ENCODE measurements at places on chromosomes 5 and 9.

DNA sequence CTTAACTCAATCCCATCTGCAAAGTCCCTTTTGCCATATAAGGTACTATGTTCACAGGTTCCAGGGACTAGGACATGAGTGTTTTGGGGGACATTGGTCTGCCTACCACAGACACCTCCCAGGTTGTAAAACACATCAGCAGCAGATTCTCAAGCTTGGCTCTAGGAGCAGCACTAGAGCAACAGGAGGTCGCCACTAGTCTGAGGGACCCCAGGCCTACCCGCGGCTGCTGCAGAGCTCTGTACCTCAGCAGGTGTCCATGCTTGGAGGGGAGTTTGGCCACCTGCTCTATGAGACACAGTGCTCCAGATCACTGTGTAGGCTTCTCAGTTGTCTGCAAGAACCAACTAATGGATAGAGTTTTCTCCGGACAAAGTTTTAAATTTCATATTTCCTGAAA lies 262.2 kb upstream of the ARRDC3 start:
- DNase-seq: no peak

DNA sequence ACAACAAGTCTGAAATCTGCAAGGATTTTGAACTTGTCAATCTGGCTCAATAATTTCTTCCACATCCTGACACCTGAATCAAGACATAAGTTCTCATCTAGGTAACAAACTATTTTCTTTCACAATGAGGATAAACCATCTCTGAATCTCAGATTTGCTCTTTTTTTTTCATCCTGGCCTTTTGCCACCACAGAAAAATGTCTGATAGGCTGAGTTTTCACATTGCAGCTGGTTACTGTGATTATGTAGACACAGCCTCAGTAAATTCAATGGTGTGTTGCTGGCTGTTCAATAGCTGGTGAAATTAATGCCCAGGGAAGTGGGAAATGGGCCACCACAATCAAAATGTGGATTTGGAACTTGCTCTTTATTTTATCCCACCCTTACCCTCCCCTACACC lies 2.8 kb upstream of the ADRA1B start:
- no peak for DNase-seq

DNA sequence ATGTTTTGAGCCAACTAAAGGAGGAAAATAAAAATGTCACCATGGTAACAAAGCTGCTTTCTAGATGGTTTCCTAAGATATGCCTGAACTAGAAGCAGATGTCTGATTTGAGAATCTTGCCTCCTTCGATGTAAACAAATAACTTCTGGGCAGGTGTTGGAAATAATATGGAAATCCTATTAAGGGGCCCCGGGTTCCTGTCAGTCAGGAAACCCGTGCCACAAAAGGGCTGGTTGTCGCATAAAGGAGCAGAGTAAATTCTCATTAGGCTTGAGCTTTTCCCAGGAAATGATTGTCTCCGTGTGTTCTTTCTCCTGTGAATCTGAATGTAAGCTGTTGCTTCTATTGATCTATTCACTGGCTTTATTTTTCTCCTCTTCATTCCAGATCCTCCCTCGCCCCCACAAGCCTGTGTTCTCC lies 90.8 kb downstream of the TLE4 start:
- DNase-seq: no peak

DNA sequence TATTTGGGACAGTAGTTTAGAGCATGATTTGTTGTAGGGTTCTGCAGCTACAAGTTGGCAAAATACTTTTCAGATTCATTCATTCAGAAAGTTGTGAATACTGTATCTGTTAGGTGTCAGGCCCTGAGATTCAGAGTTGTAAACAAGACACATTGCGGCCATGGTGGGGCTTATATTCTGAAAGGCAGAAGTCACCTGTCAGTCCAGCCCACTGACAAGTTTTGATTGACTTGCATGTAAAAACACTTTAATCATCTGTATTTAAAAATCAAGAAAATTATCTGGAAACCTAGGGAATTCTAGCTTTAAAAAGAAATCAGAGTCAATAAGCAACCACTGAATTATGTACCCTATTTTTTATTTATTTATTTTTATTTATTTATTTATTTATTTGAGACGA lies 13.0 kb downstream of the LARP1 start:
- no peak for DNase-seq

DNA sequence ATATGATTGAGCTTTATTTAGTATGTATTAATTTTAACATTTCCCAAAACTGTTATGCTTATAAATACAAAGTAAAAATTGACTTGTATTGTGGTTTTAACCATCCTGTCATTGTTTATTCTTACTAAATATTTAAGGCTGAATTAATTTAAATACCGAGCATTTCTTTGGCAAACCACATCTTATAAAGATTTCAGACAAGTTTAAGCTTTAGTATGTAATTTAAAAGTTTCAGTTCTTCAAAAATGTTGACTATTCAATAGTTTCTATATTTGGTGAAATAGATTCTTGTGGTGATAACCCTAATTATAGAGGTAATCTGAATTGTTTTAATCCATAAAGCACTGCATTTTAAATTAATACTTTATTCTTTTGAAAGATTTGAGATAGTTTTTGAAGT lies 65.5 kb downstream of the CCNH start:
- DNase-seq: no peak

- DNase-seq: no peak
Measured at GRCh38 chr5:156181656-156182055, 145.3 kb upstream of the SGCD start.

GRCh38 chr5:61731946-61732314 lies 399.9 kb downstream of the ZSWIM6 start:
- DNase-seq: no peak

DNA sequence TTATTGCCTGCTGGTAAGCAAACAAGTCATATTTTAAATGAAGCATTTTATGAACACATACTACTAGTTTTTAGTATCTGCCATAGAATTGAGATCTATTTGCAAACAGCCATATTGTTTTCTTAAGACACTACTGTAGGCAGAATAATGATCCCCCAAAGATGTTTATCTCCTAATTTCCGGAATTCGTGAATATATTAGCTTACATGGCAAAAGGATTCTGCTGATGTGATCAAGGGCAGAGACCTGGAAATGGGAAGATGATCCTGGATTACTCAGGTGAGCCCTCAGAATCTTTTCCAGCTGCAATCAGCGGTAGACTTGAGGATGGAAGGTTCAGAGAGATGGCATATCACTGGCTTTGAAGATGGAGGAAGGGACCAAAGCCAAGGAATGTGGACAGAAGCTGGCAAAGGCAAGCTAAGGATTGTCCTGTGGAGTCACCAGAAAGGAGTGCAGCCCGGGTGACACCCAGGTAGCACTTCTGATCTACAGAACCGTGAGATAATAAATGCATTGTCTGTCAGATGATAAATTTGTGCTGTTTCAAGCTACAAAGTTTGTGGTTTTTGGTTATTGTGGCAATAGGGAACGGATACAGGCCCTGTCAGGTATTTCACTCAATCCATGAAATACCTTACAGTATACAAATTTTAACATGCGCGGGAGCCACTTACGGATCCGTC lies 1.0 kb upstream of the ERCC6L2 start:
- DNase-seq: no peak

DNA sequence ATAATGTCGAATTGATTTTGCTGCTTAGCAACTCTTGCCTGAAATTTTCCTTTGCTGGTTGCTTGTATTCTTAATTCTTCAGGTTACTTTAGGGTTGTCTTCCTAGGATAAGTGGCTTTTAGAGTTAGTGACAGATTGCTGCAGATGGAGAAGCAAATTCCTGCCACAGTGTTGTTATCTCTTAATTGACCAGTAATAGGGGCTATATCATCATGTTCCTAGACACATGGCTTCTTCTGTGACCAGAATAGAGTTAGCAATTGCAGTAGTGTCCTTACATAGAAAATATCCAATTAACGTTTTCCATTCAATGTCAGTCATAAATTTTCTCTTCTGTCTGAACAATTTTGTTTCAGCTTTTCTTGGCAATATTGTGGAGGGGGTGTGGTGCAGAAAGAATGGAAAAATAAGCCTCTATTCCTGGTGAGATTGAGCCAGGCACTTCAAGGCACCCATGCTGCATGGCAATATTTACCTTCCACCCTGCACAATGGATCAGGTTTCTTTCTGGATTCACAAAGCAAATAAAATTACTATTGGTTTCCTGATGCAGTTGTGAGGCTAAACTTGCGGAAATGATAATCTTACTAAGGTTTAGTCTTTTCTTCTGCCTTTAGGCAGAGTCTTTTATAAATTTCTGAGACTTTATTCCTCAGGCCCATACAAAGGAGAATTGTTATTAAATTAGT lies 1481.5 kb downstream of the EFNA5 start:
- no peak for DNase-seq

DNA sequence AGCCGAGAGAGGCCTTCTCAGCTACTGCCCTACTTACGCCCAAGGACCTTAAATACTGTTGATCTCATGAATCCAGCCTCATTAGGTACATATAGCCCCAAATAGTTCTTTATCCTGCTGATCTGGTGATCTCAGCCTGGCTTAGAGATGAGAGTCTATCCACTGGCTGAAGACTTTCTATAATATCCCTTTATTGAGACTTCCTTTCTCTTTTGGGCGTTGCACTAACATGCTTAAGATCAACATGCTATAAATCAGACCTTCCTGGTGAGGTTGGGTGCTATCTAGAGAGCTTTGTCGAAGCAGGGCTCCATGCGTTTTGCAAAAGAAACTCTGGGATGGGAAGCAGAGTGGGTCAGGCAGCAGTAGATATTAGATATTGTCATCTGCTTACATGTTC lies 44.0 kb upstream of the AGXT2 start:
- no peak for DNase-seq

GRCh38 chr9:9387511-9388115 lies 1225.2 kb downstream of the PTPRD start:
- no peak for DNase-seq

GRCh38 chr9:114779352-114779845 lies 26.4 kb downstream of the TNFSF15 start:
- no peak for DNase-seq

DNA sequence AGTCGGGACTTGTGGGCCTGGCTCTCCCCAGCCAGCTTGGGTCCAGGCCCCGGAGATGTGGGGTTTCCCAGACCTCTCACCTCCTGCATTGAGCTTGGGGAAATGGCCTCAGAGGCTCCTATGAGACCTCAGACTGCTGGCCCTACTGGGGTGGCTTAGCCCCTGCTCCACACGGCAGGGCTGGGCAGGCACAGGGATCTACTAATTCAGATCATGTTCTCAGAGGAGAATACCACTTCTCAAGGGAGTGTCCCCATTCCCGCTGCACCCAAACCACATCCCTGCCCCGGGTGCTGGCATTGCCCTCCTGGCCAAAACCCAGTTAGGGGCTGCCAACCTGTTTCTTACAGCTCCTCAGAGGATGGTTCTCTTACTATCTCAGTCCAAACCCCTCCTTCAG lies 82.1 kb upstream of the LMX1B start:
- DNase-seq: no peak

DNA sequence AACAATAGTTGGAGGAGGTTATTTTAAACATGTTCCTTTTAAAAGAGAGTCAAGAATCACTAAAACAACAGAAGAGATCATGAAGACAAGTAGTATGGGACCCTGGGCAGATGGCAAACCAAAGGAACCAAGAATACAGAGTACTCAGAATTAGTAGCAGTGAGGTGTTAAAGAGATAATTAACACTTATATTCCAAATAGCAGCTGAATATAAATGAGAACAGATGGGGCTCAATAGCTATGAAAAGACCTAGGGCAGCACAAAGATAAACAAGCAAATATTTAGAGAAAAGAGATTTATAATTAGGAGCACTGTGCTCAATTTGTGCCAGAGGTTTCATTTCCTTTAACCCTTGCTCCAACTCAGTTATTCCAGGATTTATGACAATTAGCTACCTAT lies 159.1 kb downstream of the FAM114A2 start:
- DNase-seq: no peak

GRCh38 chr5:89397096-89397495 lies 514.1 kb upstream of the MEF2C start:
- DNase-seq: no peak

Measured in HTR-8/SVneo (cell line).